ENCODE measurements at places on chromosomes 7 and 10.

- DNase-seq: no peak
Measured at GRCh38 chr10:7362471-7362870, 48.4 kb downstream of the SFMBT2 start.

GRCh38 chr7:80047032-80047431 is 87.6 kb upstream of the GNAI1 start:
- DNase-seq: no peak

- no peak for DNase-seq
Measured at GRCh38 chr10:73765066-73765465, 16.8 kb upstream of the CHCHD1 start.

DNA sequence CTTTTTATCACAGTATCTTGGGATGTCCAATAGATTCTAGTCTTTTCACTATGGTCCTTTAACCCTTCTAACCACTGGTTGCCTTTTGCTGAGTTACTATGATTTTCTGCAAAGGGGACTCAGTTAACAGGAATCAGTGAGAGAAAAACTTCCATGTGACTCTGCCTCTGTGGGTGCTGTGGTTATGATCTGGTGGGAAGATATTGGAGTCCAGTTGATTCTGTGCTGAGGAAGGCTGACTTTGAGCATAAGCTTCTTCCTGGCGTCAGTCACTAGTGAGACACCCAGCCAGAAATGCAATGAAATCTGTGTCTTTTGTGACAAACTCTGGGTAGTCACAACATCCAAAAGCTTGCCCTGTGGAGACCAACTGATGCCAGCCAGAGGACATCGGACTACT is 648.0 kb downstream of the SUGCT start:
- DNase-seq: no peak

GRCh38 chr7:140000666-140001268 is 62.0 kb downstream of the PARP12 start:
- no peak for DNase-seq

- DNase-seq: no peak
Measured at GRCh38 chr7:12719141-12719919, 31.9 kb downstream of the ARL4A start.

- no peak for DNase-seq
Measured at GRCh38 chr7:46247664-46248063, 326.6 kb upstream of the IGFBP3 start.

- DNase-seq: no peak
Measured at GRCh38 chr10:131187926-131188325, 123.6 kb downstream of the TCERG1L start.

GRCh38 chr7:29005829-29006228 is 47.7 kb upstream of the TRIL start:
- DNase-seq: no peak

DNA sequence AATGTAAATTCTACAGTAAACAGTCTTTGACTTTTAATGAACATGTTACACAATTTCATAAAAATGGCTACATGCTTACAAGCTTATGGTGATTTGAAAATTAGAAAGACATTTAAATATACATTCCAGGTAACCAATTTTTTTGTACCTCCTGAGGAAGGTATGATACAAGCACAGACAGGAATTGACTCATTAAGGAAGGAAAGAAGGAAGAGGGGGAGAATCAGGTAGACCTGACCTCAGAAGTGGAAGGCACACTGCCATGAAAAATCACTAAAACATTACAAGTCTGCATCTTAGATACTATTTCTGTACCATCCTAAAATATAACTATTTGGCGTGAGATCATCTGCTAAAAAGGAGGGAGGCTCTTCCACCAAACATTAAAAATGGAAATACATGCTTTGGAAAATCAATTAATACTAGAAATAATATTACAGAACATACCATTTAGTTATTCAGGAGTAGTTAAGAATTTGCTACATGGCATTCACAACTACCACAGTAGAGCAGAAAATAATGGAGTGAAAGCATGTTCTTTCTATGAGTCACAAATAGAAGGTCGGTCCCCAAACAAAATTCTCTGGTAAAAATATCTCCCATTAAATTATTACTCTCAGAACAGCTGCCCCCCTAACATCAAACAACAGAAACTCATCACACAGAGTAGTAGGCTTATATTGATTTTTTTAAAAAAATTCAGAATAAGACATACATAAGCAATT is 15.2 kb downstream of the RAB11FIP2 start:
- DNase-seq: no peak

DNA sequence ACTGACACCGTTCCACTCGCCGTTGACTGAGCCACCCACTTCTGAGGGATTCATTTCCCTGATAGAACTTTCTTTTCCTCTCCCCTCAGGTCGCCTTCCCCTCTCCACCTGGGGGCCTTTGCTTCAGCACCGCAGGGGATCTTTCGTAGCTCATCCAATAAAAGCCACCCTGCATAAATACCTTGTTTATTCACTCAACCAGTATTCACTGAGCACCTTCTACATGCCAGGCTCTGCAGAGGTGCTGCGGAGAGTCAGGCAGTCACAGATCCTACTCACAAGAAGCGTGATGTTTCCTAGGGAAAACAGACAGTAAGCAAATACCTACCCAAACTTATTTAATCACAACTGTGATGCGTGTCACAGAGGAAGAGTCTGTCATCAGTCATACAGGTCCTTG is 127.7 kb downstream of the TEX36 start:
- DNase-seq: no peak

- no peak for DNase-seq
Measured at GRCh38 chr10:117653170-117653515, 110.6 kb downstream of the EMX2 start.

GRCh38 chr7:81780914-81781693 is 11.3 kb upstream of the HGF start:
- no peak for DNase-seq

DNA sequence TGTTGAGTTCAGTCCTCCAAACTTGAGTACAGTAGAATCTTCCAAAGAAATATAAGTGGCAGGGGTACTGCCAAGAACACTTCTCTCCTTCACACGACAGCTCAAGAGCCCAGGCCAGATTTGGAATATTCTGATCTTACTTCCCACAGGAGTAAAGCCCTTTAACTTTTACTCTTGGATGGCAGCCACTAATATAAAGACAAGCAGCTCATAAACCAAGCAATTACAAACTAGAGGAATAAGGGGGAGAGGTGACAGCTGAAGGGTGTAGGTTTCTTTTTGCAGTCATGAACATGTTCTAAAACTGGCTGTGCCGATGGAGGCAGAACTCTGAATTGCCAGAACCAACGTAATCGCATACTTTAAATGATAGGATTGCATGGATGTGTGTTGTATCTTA is 74.8 kb downstream of the SVIL start:
- no peak for DNase-seq

DNA sequence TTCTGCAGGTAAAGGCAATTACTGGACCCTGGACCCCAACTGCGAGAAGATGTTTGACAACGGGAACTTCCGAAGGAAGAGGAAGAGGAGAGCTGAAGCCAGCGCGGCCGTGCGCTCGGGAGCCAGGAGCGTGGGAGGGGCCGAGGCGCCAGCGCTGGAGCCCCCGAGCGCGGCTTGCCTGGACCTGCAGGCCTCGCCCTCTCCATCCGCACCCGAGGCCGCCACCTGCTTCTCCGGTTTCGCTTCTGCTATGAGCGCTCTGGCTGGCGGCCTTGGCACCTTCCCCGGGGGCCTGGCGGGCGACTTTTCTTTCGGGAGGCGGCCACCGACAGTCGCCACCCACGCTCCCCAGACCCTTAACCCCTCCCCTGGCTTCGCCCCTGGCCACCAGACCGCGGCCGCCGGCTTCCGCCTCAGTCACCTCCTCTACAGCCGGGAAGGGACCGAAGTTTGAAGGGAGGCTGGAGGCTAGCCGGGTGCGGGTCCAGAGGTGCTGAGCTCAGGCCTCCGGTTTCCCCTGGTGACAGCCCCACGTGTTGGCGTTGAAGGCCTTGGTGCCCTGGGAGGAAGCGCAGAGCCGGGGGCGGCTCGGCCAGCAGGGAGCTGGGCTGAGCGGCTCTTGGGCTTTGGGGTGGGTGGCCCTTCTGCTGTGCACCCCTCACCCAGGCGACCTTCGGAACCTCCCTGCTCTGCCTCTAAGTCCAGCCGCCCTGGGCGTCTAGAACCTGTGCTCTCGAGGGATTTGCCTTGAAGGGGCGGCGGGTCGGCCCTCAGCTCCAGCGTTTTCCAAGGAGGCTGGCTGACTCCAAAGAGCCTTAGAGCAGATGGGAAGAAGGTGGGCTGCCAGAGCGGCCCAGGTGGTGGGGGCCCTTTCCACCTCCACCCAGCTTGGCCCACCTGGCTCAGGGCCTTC is 1.8 kb downstream of the FOXI2 start:
- DNase-seq: no peak

DNA sequence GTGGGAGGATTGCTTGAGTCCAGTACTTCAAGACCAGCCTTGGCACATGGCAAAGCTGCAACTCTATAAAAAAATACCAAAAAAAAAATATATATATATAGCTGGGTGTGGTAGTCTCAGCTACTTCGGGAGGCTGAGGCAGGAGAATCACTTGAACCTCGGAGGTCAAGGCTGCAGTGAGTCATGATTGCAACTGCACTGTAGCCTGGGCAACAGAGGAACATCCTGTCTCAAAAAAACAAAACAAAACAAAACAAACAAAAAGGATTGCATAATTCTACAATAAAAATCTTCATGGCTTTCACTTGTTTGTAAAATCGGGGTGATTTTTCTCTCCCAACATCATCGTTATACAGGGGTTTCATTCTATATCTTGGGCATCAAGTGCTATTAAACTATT is 35.1 kb downstream of the GUSB start:
- DNase-seq: no peak

- DNase-seq: no peak
Measured at GRCh38 chr7:141742229-141742628, 4.1 kb downstream of the SSBP1 start.

GRCh38 chr7:29080803-29081202 is 65.5 kb downstream of the CPVL start:
- no peak for DNase-seq

DNA sequence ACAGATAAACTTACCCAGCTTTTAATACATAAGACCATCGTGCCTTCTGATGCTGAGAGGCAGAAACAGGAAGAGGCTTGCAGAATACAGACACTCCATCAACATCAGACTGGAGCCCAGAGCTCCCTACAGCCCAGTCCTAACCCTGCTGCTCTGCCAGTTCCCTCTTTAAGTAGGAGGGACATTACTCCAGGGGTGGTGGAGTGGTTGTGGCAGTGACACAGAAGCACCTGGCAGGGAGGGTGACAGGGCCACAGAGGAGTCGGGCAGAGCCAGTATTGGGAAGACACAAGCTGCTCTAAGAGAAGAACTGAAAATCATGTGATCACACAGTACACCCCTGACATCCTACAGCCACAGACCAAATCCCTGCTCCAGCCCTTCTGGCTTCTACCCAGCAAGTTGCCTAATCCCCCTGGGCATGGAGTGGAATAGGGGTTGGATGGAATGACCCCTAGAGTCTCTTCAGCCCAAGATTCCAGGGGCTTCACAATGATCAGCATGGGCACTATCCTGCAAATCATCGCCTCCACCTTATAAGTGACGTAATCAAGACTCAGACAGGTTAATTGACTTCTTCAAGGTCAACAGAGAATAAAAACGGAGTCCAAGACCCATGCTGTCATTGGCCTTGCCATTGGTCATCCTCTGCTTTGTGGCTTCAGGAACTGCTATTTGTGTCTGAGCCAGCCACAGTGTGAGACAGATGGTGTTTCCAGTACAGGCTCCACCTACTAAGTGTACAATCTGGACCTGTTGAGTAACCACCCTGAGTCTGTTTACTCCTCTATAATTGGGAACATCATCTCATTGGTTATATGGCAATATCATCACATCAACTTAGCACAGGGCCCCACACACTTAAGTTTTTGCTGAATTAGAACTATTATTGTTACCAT is 61.1 kb upstream of the ZMIZ1 start:
- no peak for DNase-seq

- DNase-seq: no peak
Measured at GRCh38 chr7:75971961-75972763, 22.2 kb downstream of the TMEM120A start.

DNA sequence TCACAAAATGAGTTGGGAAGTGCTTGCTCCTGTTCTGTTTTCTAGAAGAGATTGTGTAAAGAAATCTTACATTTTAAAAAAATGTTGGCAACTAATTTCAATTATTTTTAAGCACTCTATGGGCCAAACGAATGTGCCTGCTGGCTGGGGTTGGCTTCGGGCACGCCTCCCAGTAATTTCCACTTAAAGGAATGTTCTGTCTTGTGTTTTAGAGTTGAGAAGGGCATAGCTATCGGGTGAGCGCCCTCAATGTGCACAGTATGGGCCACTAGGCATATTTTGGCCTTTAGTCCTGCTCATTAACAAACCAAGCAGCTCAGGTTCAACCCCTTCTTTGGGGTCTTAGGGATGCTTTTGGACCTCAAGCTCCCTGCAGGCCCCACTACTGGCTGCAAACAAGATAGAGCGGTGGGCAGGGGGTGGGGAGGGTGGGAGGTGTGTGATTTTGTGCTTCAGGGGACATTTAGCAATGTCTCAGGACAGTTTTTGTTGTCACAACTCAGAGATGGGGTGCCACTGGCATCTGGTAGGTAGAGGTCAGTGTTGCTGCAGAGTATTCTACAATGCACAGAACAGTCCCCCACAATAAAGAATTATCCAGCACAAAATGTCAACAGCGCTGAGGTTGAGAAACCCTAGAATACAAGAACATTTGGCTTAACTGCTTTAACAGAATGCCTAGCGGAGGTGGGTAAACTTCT is 40.7 kb downstream of the TACC2 start:
- no peak for DNase-seq

DNA sequence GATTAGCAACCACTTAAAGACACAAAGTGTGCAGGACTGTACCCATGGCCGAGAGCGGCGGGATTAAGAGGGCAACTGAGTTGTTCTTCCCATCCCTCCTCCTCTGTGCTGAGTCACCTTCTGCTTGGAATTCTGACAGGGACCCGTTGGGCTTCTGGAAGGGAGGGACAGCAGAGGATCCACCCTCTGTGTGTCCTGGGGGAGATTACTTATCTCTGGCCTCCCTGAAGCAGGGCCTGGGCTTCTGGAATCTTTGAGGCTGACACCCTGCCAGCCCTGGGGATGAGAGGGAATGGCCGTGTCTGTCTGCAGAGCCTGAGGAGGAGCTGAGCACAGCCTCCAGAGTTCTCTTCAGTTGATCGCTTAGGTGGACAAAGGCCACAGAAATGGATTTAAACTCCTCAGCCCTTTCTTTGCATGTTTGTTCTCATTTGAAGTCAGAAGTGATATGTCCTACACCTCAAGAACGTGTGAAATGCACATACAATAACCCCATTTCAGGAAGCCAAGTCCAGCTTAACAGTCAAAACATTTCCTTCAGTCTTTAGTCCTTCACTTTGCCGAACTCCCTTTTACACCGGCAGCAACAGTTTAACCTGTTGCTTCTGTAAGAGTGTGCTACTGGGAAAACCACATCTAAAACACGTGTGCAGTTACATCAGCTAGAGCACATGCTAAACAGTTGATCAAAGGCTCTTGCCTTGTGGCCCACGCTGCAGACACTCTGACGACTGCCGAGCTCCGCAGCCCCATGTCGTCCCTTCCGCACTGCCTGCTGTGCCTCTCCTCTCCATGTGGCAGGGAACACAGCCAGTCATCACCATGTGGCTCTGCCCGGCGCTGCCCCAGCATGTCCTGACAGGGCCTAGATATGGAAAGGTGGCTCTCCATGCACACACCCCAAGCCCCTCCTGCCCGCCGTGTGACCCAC is 55.7 kb downstream of the IKZF1 start:
- no peak for DNase-seq
